Effector CD4-positive, alpha-beta T cell (primary cell): ENCODE measurements at places on chromosomes 12 and 14.

- no peak for DNase-seq
Observed at GRCh38 chr14:85508863-85509262, 21.1 kb upstream of the FLRT2 start.

DNA sequence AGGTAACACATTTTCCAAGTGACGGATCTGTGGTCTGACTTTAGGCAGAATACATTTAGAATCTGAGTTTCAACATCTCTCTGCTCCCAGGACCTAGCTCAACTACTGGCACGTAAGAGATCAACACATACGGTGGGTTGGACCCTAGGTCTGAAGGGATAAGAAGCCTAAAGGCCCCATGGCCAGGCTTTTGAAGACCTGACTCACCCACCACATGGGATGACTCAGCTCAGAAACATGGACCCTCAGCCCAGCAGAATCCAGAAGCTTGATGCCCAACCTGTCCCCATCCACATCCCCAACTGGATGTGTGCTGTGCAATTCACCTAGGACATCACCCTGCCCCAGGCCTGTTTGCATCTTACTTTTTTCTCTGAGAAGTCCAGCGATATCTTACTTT is 770.2 kb downstream of the BCL11B start:
- DNase-seq = no peak

- DNase-seq = no peak
Observed at GRCh38 chr12:26062566-26062965, 62.3 kb downstream of the BHLHE41 start.

DNA sequence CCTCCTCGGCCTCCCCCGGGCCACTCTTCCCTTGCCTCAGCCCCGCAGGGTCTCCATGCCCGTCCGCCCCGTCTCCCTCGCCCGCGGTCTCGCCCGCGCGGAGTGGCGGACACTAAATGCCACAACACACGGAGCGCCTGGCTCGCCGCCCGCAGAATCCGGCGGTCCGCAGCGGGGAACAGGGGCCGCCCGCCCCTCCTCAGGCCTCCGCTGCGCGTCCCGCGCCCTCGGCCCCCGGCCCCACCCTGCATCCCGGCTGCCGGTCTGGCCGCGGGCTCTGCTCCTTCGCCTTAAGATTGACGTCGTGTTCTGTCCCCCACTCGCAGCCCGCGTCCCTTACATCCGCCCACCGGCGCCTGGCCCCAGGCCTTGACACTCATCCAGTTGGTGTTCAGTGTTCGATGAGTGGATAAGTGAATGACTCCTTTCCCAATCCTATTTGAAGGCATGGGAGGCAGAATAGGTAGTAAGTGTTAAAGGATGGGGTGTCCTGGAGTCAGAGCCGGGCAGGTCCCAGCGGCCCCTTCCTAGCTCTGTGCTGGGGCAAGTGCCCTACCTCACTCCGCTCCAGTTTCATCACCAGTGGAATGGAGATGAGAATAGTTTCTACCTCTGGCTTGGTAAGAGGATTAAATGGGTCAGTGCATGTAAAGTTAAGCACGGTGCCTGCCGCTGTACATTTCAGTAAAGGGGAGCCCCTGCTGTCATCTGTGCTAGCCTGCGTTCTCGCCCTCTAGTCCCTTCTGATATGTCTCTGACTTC is 622 bp downstream of the TECPR2 start:
- DNase-seq = peak; percentile 6

DNA sequence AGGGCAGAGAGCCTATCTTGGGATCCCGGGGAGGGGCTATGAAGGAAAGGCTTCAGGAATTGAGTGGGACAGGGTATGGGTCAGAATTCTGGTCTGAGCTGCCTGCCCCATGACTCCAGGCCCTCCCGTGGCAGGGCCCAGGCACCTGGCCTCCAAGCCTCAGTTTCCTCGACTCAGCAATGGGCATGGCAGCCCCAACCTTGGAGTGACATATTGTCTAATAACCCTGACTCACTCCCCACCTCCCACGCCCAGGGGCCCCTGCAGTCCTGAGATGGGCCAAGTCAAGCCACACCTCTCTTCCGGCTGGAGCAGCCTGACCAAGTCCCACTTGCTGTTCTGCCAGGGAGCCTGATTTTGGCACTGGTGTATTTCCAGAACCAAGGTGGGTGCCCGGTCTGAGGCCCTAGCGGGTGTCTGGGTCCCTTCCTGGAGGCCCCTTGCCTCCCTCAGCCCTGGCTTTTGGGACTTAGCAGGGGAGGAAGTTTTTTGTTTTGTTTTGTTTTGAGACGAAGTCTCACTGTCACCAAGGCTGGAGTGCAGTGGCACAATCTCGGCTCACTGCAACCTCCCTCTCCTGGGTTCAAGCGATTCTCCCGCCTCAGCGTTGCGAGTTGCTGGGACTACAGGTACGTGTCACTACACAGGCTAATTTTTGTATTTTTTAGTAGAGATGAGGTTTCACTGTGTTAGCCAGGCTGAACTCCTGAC is 40.3 kb upstream of the RCOR1 start:
- no peak for DNase-seq

GRCh38 chr14:90730206-90730766 is 85.9 kb downstream of the TTC7B start:
- no peak for DNase-seq

- DNase-seq = no peak
Observed at GRCh38 chr12:64268409-64268808, 46.3 kb upstream of the KICS2 start.

GRCh38 chr12:65505386-65506121 is 227.1 kb downstream of the MSRB3 start:
- no peak for DNase-seq

- no peak for DNase-seq
Observed at GRCh38 chr12:3319723-3320492, 171.1 kb upstream of the PRMT8 start.

- peak; percentile 12 for DNase-seq
Observed at GRCh38 chr12:109927622-109928021, 27.5 kb downstream of the TCHP start.

DNA sequence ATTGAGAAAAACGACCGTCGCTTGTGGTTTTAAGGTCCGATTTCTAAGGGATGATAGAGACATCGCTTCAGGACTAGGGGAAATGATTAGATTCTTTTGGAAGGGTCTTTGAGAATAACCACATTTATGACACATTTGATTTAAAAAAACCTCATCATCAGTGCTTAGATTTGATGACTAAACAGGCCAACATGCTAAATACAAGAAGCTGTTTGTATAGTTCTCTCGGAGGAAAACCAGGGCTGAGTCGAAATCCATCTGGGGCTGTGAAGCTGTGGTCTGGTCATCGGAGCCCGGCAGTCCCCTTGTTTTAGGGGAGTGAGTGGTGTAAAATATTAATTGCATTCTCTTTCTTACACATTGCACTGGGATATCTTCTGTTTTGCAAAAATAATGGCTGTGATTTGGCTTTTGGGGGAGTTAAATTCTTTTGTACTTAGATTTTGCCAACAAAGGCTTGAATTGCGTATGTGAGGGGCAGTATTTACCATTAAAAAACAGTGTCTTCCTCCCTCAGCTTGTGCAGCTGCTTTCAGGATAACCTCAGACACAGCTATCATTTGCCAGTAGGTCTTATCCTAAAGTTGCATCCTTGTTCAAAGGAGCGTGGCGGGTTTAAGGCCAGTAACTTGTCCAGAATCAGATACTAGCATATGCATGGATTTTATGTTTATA is 550 bp downstream of the GNG2 start:
- DNase-seq = no peak

DNA sequence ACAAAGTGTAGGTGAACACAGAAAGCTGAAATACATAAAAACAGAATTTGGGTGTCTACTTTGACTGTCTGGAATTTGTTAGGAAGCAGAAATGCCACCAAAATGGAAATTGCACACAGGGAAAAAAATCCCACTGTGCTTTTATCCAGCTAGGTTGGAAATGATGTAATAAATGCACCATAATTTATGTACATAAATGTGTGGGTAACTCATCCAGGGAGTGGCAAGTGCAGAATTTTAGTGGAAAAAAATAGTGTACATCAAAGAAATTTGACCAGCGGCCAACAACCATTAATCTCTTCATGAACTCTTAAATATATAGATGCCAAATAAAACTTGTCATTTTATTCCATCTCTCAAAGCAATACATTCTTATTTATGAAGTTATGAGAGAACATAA is 105.6 kb downstream of the LLPH start:
- DNase-seq = no peak

DNA sequence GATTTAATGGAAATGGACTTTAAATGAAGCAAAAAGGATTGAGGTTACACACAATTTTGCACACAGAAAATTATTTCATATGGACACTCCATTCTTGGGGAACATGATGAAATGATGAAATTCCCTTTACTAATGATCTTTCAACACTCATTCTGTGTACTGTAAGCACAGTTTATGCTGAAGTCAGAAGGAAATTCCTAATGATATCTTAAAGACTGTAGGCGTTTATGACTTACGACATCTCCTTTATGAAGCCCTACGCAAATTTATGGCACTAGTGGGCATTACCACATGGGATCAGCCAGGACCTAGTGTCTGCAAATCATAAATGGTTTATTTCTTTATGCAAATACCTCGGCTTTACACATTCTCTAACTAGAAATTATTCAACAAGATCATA is 97.9 kb upstream of the SOX5 start:
- no peak for DNase-seq

- peak; percentile 59 for DNase-seq
Observed at GRCh38 chr14:35416108-35416750, 11.7 kb upstream of the NFKBIA start.

DNA sequence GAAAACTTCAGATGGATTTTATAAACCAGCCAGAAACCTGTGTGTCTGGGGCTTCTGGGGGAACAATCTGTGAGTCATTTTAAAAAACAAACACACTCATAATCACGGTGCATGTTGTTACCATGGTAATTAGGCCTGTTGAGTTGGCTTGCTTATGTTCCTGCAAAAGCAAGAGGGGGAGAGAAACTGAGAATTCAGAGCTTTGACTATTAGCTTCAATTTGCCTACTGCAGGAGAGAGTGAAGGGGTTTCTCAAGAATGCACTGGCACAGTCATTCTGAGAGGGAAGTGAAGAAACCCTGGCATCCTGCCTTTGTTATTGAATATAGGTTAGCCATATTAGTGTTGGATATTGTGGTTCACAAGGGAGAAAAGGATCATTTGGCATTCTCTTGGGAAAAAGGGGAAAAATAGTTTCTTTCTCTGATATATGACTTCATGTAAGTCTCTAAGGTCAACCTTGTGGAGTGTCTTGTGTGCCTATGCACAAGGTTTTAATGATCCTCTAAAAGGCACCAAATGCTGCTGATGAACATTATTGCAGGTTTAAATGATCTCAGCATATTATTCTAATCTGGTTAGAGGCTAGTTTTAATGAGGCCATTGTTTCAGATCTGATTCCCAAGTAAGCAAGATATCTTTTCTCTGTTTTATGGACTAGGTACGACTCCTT is 12.9 kb downstream of the GNG2 start:
- DNase-seq = no peak

DNA sequence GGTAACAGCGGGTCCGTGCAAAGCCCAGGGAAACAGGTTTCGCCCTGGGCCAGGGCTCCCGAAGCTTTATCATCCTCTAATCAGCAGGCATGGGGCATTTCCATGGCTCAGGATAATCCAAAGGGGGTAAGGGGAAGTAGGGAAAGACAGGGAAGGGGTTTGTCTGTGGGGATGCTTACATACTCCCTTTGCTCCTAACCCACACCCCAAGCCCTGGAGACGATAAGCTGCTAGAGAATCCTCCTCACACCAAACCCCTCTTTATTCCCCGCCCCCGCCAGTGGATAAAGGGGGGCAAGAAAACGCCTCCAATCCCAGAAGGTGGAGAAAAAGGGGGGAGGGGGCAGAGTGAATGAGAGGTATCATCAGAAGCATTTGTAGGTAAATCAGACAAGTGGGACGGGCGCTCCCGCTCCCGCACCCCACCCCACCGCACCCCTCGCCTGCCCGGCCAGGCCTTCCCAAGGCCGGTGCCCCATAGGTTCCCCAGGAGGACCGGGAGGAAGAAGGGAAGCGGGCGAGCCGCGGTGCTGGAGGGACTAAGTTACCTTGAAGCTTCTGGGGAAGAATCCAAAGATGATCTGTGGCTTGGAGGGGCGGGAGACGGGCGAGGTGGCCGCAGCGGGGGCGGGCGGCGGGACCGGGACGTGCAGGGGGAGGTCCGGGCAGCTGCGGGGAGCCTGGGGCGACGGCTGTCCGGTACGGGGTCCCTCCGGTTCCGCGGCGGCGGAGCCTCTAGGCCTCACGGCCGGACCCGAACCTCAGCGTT is 762 bp downstream of the PPP2R5E start:
- DNase-seq = peak; percentile 8

DNA sequence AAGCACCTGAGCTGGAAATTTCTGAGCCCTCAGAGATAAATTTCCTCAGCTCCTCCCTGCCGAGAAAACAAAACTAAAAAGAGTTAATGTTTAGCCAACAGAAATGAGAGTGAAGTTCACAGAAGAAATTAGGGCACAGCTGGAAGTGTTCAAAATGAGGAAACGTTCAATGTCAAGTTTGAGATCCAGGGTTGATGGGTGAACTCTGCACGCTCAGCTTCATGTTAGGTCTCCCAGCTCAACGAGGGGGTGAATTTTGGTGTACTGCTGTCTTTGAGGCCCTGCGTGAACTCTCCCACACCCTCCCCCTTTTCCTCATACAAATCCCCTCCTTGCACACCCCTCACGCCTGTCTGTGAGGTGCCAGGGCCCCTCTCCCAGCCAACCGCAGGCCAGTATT is 13.3 kb upstream of the OAS3 start:
- no peak for DNase-seq

GRCh38 chr14:85644211-85644610 is 114.3 kb downstream of the FLRT2 start:
- no peak for DNase-seq

DNA sequence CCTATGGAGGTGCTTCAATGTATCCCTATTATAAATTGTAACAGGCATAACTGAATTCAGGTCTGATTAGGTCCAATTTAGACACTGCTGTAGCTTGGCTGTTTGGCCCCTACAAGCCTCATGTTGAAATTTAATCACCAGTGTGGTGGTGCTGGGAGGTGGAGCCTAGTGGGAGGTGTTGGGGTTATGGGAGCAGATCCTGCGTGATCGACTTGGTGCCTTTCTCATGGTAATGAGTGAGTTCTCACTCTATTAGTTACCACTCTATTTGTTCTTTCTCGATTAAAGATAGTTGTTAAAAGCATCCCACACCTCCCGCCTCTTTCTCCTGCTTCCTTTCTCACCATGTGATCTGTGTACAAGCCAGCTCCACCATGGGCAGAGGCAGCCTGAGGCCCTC is 122.1 kb downstream of the FOXA1 start:
- DNase-seq = no peak

- no peak for DNase-seq
Observed at GRCh38 chr14:89175881-89176799, 240.9 kb downstream of the FOXN3 start.

DNA sequence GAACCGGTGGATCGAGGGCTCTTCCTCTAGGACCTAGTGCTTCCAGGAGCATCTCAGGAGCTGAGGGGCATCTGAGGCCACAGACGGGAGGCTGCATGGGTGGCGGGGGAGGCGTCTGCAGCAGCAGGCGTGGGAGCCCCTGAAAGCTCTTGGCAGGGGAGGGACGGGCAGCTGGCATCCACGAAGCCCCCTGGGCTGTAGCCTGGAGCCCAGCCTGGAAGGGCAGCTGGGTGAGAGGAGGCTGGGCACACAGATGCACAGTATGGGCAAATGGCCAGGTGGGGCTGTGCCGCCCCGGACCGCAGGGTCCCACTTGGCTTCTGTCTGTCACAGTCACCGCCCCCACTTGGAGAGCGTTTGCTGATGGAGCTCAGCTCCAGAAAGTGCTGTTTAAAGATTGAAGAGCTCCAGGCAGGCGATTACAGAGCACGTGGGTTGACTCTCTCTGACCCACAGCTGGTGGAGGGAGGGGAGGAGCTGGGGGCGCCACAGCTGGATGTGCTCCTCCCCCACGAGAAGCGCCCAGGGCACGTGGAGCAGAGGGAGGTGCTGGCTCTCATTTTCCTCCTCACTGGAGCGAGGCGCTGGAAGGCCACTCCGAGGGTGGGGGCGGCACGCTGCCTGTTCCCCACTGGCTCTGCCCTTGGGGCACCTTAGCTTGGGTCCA is 155.0 kb upstream of the C14orf180 start:
- no peak for DNase-seq
